Esophagus squamous epithelium (tissue), 5 donors: ENCODE measurements at places on chromosomes 7 and 10.

DNA sequence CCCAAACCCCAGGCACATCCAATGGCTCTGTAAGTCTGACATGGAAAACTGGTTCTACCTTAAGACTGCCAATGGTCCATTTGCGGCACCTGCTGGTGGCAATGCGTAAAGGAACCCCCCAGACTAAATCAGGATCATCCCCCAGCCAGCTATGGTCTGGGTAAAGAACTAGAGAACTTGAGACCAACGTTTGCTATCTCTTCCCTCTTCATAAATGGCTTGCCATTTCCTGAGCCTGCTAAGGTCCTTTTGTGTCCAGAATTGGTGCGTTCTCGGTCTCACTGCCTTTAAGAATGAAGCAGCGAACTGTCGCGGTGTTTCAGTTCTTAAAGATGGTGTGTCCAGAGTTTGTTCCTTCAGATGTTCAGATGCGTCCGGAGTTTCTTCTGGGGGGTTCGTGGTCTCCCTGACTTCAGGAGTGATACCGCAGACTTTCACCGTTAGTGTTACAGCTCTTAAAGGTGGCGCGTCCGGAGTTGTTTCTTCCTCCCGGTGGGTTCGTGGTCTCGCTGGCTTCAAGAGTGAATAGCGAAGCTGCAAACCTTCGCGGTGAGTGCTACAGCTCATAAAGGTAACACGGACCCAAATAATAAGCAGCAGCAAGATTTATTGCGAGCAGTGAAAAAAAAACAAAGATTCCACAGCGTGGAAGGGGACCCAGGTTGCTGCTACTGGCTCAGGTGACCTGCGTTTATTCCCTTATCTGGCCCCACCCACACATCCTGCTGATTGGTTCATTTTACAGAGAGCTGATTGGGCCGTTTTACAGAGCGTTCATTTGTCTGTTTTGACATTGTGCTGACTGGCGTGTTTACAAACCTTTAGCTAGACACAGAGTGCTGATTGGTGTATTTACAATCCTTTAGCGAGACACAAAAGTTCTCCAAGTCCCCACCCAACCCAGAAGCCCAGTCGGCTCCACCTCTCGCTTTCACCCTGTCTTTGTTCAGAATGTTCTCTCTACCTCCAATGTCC is 95.4 kb downstream of the ELMO1 start:
- no peak for DNase-seq

GRCh38 chr10:124000792-124001201 is 92.6 kb downstream of the CHST15 start:
- DNase-seq, result no peak

DNA sequence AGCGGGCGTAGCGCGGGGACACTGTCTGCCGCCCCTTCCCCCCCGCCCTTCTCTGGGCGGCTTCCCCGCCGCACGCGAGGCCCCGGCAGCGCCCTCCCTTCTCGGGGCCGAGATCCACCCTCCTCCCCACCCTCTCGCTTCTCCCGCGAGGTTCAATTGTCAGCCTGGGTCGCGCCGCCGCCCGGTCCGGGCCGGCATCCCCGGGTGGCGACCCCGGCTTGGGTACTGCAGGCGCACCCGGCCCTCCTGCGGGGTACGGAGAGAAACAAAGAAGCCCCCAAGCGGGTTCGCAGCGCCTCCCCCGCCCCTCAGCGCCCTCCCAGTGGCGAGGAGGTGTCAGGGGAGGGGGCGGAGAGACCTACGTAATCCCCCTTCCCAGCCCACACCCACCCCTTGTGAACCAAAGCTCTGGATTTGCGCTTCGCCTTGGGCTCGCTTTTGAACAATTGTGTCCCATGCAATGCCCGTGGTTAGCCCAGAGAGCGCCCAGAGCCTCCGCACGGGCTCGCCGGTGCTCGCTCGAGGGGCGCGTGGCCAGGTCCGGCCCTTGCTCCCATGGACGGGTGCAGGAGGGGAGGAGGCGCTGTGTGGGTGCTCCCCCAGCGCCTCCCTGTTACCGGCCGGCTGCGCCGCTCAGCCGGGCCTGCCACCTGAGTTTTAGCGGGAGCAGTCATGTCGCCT is 634 bp downstream of the HECW1 start:
- DNase-seq, result no peak

DNA sequence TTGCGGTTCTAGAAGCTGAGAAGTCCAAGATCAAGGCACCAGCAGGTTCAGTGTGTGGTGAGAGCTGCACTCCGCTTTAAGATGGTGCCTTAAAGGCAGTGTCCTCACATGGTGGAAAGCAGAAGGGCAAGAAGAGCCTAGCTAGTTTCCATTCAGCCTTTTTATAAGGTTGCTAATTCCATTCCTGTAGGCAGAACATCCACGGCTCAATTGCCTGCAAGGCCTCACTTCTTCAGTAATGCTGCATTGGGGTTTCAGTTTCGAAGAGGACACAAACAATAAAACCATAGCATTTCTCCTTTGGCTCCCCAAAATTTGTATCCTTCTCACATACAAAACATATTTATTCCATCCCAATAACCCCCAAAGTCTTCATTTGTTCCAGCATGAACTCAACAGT is 109.5 kb upstream of the KCND2 start:
- DNase-seq, result no peak

DNA sequence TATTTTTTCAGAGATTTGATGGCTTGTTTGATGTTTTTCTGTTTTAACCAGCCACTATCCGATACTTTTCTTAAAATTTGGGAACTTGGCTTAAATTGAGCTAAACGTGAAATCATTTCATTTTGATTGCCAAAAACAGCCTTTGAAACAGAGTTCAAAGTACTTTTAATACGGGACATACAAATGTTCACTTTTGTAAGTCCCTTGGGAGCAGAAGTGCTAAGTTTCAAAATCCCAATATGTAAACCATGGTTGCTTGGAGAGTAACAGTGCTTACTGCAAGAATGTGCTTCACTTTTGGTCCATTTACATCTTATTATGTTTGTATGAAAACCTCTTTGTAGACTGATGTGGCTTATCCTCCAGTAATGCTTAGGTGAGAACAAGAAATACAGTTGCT is 10.9 kb downstream of the PNPLA8 start:
- no peak for DNase-seq

DNA sequence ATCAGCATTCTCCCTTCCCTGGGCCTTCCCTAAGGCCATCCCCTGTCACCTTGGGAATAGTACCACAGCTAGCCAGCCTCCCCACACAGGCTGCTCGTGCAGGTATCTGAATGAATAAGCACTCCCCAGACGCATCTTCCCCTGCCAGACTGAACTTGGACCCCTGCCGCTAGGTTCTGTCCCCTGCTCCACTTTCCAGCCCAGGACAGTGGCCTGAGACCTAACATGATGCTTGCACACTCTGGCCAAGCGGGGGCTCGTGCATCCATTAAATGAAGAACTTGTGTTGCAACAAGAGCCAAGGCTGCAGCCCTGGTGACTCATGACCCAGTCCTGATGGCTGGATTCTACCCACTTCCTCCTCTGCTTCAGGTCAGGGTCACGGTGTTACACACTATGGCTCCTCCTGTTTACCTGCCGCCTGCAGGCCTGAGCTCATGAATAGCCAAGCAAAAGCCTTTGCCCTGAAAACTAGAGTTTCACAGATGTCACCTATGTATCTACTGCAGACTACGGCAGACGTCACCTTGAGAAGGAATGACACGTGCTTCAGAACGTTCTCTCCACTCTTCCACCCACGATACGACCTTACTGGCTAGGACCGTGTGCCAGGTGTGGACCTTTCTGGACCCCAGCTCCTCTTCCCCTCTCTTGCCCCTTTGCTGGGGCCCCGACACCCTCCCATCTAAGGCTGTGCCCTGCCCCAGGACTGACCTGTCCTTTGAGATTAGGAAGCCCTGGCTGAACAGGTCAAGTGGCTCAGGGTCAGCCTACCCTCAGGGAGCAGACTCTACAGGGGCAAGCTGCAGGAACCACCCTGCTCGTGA is 6.5 kb downstream of the ASB13 start:
- DNase-seq, result peak; percentile 23

DNA sequence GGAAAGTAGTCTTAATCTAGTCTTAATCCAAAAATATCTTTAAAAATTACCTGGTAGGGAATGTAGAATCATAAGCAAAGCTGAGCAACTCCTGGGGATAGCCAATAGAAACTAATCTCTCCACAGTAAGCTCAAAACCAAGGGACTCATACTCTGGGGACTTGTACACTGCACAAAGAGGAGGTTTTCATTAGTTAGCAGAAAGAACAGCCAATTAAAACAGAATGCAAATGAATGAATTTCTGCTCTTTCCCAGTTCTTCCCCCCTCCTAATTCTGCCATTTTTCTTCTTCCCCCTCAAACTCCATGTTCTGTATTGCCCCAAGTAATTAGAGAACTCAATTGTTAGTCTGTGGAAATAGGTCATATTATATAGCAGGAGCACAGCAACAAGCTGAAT is 86.5 kb downstream of the NT5C2 start:
- no peak for DNase-seq

- DNase-seq, result no peak
Measured at GRCh38 chr7:1651031-1651446, 19.0 kb upstream of the ELFN1 start.

GRCh38 chr10:87976101-87976743 is 112.8 kb downstream of the PTEN start:
- DNase-seq, result no peak

DNA sequence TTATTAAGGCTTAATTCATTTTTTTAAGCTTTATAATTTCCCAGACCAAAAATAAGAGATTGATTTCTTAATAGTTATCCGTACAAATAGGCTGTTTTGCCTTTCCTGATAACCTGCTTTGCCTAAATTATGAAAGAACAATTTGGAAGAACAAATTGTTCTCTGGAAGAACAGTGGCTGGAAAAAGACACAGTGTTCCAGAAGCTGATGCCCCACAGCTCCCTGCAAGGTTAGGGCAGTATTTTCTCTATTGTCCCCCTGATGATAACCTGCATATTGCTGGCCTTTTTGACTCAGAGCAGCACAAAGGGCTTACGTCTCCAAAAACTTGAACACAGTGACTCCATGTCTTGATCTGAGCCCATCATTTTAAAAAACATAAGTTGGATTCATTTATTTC is 151.5 kb downstream of the CSTF2T start:
- DNase-seq, result no peak

DNA sequence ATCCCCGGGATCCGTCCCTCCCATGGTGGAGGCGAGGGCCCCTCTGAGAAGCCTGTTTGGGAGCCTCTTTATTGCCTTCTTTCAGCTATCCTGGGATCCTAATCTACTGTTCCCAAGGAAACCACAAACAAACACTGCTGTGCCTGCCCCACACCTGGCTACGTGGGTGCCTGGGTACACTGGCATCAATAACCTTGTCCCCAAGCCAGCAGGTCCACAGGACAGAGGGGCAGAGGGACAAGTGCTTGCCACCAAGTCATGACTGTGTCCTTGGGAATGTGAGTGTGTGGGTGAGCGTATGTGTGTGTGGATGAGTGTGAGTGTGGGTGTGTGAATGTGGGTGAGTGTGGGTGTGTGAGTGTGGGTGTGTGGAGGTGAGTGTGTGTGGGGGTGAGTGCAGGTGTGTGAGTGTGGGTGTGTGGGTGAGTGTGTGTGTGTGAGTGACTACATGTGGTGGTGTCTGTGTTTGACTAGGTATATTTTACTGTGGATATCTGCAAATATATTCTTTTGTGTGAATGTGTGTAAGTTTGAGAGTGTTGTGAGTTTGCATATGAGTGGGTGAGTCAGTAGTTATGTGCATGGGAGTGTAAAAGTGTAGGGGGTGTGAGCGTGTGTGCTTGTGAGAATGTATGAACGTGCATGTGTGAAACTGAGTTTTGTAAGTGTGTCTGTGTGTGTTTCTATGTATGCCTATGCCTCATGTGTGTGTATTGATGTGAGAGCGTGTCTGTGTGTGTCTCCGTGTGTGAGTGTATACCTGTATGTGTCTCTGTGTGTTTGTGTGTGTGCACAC is 96.1 kb downstream of the TNS3 start:
- DNase-seq, result no peak

DNA sequence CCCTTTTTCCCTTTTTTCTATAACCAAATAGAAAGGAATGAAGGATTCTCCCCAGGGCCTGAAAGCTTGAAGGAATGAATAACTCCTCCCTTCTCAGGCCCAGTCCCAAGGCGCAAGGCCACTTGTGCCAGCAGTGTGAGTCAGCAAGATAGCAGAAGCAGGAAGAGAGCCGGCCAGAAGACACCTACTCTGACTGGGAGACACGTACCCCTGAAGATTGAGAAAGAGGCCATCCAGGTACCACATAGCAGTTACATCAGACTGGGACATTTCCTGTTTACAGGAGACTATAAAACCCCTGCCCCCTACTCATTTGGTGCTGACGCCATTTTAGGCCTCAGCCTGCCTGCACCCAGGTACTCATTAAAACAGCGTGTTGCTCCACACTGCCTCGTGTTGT is 65.5 kb downstream of the LRRC17 start:
- no peak for DNase-seq

- no peak for DNase-seq
Measured at GRCh38 chr10:13991353-13991752, 339.4 kb downstream of the FRMD4A start.

- DNase-seq, result no peak
Measured at GRCh38 chr7:157228864-157229422, 90.2 kb downstream of the UBE3C start.

- no peak for DNase-seq
Measured at GRCh38 chr10:102384606-102385429, 10.7 kb upstream of the NFKB2 start.

DNA sequence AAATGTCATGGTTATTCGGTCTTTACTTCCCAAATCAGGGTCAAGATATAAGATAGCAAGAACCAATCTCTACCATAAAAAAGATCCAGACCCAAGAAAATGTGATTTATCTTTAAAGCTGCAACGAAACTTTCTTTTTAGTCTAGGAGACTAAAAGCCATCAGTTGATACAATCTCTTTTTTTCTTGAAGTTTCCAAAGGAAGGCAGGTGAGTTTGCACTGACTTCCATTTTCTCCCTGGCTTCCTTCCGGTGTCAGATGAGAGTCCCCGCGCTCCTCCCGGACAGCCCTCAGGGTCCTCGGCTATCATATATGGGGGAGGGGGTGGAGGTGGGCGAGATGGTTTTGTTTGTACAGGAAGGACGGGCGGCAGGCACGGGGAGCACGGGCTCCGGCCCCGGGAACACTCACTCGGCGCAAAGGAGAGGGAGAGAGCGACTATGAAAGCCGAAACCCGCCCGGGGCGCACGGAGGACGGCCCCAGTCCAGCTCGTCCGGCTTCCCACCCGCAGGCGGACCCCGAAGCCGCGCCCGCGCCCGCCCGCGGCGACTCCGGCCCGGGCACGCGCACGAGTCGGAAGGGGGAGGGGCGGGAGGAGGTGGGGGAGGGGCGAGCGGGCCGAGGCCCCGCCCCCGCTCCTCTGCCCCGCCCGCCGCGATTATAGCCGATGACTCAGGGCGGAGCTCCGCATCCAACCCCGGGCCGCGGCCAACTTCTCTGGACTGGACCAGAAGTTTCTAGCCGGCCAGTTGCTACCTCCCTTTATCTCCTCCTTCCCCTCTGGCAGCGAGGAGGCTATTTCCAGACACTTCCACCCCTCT is at the start of gene BAG3:
Gene BAG3, plus strand, starts transcription at position 689 of the 822 bp plus-strand sequence. CDS start 296 bp downstream, outside the sequence.
- peak; percentile 39 for DNase-seq
